ENCODE measurements at places on chromosomes 11 and 22.

DNA sequence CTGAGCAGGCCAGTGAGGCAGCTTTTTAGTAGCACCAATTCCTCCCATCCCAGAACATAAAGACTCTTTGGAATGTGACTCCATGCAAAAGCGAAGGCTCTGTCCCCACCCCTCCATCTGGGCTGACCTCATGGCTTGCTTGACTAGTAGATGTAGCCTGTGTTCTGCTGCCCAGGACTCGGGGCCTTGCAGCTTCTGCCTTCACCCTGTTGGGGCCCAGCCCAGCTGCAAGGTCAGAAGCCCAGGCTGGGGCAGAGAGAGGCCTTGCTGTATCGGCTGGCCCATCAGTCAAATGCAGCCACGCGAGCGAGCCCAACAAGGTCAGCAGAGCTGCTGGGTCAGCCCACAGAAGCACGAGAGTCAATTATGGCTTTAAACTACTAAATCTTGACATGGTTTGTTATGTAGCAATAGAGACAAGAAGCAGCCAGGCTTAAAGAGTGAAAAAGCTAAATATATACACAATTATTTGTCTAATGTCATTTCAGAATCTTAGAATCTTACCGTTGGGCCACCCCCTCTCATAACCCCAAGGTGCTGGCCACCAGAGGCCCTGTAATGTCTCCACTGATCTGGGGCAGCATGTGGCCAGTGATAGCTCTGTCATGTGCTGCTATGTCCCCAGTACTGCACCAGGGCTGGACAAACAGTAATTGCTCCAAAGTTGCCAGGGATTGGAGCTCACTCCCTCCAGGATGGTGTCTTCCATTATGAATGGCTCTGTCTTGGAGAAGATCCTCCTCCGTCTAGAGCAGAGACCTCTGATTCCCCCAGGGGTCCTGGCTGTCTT lies 10.4 kb upstream of the WNT11 start:
- no peak for DNase-seq

- no peak for DNase-seq
These were observed 37.5 kb downstream of the TPST2 start for GRCh38 chr22:26552466-26552865.

GRCh38 chr22:26662160-26662559 lies 4.8 kb downstream of the MIAT start:
- DNase-seq, result no peak

- no peak for DNase-seq
These were observed 26.3 kb downstream of the NLRP14 start for GRCh38 chr11:7046474-7047175.

GRCh38 chr11:10450462-10451425 lies 4.3 kb upstream of the AMPD3 start:
- DNase-seq, result peak; percentile 52

DNA sequence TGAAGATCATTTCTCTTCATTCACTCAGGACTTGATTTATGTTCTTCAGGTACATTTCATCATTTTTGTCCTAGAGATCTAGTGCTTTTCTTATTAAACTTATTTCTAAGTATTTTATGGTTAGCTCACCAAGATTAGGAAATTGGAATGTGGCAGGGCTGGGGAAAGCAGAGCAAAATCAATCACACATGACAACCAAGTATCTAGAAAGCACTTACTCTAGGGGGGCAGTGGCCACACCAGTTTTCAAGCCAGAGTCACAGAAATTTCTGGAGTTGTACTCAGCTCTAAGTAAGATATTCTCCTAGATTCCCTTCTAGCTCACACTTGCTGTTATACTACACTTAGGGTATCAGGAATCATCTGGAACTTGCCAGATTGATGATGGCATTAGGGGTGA lies 33.3 kb upstream of the MYEOV start:
- no peak for DNase-seq

DNA sequence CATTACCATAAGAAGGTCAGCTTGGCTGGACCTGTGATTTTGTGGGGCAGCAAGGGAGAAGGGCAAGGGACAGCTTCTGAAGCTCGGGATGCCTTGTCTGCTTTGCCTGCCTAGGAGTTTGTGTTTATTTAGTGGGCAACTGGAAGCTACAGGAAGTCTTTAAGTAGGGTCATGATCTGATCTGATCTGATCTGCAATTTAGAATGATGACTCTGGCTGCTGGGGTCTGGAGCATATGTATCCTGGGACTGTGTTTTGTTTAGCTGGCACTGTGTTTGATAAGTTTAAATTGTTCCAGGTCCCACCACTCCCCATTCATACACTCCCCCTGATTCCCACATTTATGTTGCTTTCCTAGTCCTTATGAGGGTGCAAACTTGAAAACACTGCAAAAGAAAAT lies 47.7 kb upstream of the HTATIP2 start:
- DNase-seq, result no peak

DNA sequence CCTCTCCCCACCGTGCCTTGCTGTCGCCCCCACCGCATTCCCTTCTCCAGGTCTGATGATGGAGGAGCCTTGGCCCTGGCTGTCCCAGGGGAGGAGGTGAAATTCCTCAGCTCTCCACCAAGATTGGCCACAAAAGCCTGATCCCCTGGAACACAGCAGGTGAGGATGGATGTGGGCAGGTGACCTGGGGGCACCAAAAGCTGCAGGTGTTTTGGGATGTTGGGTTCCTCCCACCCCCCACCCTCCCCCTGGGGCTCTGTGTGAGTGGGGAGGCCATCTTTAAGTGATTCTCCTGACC lies 639 bp downstream of the TRIOBP start:
- DNase-seq, result no peak

DNA sequence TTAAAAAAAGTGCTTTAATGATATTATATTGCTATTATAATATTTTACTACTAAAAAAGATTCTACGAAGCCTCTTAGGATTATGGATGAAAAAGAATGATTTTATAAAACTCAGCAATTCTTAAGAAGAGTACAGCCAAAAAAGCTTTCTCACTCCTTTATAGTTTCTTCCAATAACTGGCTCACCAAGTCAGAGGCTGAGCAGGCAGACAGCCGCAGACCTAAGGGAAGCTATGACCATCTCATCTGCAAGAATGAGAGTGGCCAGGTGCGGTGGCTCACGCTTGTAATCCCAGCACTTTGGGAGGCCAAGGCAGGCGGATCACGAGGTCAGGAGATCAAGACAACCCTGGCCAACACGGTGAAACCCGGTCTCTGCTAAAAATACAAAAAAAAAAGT lies 12.7 kb upstream of the EMID1 start:
- no peak for DNase-seq

DNA sequence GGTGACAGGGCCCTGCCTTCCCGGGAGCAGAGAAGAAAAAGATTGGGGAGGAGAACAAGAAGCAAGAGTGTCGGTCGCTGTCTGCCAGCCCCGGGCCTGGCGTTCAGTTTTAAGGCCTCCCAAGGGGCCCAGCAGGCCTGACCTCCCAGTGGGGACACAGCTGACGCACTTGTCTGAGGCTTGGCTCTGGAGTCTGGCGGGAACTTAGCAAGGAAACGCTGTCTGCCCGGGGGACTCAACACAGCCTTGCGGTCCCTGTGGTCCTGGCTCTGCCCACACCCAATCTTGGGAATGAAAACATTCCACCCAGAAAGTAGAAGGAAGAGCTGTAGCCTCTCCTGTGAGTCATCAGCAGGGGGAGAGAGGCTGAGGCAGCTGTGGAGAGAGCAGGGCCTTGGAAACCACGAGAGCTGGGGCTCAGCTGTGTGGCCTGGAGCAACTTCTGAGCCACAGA lies 54.4 kb downstream of the TRAF6 start:
- DNase-seq, result peak; percentile 82

DNA sequence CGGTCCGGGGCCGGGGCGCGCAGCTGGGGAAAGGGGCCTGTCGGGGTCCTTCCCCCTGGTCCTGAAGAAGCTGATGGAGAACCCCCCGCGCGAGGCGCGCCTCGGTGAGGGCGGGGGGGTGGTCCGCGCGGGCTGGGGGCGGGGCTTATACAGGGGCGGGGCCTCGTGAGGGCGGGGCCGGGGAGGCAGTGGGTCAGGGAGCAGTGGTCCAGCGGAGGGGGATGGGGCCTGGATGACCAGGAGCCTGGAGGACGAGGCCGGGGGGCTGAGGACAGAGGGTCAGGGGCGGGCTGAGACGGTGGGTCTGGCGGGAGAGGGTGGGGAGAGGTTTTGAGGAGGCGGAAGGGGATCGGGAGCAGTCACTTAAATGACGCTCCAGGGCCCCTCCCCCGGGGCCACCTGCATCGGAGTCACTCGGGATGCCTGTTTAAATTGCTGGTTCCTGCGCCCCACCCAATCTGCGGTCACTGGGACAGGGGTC lies 396 bp downstream of the TEF start:
- peak; percentile 42 for DNase-seq

DNA sequence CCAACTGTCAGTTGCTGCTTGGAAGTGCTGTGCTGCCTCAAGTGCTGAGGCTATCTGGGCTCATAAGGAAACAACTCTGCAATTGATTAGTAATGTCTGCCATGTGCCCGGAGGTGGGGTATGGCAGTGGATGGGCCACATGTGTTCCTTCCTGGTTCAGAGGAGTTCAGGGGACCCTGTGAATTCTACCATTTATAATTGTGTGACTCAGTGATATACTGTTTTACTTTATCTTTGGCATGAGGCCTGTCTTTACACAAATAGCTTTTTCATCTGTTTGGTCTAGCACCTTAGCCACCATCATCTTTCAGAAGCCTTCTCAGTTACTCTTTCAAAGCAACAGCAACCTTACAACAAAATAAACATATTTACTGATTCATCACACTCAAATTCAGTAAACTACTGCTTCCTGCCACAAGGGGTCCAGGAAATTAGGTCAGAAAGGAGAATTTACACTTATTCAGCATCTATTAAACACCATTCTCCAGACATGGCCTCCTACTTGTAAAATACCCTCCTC lies 20.9 kb downstream of the DKK3 start:
- peak; percentile 14 for DNase-seq

GRCh38 chr22:35311551-35311999 lies 11.9 kb downstream of the TOM1 start:
- no peak for DNase-seq

GRCh38 chr11:61833471-61833870 lies 5.4 kb downstream of the FADS2 start:
- no peak for DNase-seq

- no peak for DNase-seq
These were observed 222.3 kb downstream of the NTM start for GRCh38 chr11:131592734-131593133.

DNA sequence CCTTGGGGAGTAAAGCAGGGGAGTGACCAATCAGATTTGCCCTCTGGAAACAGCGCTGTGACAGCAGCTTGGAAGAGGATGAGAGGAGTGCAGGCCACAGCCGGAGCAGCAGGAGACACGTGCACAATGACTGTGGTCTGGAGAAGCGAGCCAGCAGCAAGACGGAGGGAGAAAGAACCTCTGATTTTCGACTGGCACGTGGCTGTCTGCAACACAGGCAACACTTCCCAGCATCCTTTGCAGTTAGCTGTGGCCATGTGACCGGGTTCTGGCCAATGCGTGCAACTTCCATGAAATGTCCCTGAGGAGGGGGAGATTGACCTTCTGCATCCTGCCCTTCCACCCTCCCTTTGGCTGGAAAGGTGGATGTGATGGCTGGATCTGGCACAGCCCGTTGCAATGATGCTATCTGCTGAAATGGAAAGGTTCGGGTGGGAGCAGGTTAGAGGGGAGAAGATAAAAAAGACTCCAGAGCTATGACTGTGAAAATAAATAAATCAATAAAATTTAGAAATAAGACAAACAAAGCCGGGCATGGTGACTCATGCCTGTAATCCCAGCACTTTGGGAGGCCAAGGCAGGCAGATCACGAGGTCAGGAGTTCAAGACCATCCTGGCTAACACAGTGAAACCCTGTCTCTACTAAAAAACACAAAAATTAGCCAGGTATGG lies 15.6 kb downstream of the PLA2G6 start:
- no peak for DNase-seq

GRCh38 chr11:96155627-96156378 lies 187.2 kb downstream of the MAML2 start:
- peak; percentile 90 for DNase-seq

DNA sequence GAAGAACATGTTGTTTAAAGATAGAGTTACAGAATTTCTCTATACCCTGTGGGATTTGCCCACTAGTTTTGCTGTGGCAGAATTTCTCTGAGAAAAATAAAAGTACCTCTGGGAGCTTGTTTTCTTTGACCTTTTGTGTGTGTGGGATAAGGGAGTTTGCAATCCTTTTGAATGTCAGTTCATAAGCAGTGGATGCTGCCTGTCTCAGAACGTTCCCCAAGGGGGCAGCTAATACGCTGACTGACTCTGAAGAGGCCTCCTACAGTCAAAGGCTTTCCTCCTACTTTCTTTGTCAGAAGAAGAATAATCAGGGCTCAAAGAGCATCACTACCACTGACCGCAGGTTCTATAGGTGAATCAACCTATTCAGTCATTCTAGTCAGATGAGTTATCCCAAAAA lies 140.6 kb downstream of the AASDHPPT start:
- no peak for DNase-seq

- peak; percentile 9 for DNase-seq
These were observed 13.4 kb downstream of the LGR4 start for GRCh38 chr11:27459191-27459590.

- no peak for DNase-seq
These were observed 25.5 kb downstream of the MYO7A start for GRCh38 chr11:77153276-77154185.

DNA sequence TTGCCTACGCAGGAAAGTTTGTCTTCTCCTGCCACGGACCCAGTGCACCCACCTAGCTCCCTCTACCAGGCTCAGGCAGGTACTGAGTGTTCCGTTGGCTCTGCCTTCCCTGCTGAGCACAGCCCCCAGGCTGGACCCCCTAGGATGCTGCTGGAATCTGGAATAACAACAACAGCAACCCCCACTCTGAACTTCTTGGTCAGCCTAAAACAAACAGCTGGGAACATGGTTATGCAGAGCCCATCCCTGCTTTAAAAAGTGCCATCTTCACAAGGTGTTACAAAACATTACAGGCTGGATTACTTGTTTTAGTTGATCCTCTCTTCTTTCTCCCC lies 1.8 kb downstream of the OPCML start:
- DNase-seq, result no peak

GRCh38 chr11:69101115-69101791 lies 52.5 kb downstream of the TPCN2 start:
- DNase-seq, result peak; percentile 73

GRCh38 chr11:3010004-3010403 lies 17.9 kb upstream of the NAP1L4 start:
- no peak for DNase-seq

DNA sequence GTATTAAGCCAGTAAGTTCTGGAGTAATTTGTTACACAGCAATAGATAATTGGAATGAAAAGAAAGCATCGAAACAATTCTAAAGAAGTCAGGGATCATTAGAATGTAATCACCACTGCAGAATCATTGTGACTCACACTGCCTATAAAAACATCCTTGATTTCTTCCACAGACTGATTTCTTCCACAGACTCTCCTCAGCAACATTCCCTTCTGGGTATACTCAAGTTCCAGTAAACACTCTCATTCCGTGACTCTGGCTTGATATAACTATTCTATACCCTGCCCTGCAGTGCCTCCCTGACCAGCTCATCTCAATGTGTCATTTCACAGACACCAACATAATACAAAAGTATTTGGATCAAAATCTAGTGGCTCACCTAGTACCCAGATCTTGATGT lies 120.5 kb downstream of the BBOX1 start:
- DNase-seq, result no peak

GRCh38 chr11:8065031-8065430 lies 16.0 kb upstream of the TUB start:
- no peak for DNase-seq

GRCh38 chr11:59771605-59772004 lies 16.4 kb downstream of the STX3 start:
- DNase-seq, result no peak

- no peak for DNase-seq
These were observed 9.3 kb downstream of the MPPED1 start for GRCh38 chr22:43421046-43421665.

GRCh38 chr11:78820741-78821140 lies 246.1 kb upstream of the NARS2 start:
- no peak for DNase-seq

GRCh38 chr11:834371-835316 lies 1.9 kb downstream of the CD151 start:
- DNase-seq, result peak; percentile 93
